Activated CD8-positive, alpha-beta memory T cell treated with anti-CD3 and anti-CD28 coated beads for 1 hour (primary cell): ENCODE measurements at places on chromosomes 4 and X.

- no peak for DNase-seq
Measured at GRCh38 chr4:102678695-102679335, 82.0 kb downstream of the MANBA start.

- no peak for DNase-seq
Measured at GRCh38 chr4:6349896-6350603, 80.4 kb downstream of the WFS1 start.

GRCh38 chr4:123573866-123574508 is 177.4 kb downstream of the SPRY1 start:
- DNase-seq = no peak

- no peak for DNase-seq
Measured at GRCh38 chr4:101774807-101775206, 15.7 kb upstream of the BANK1 start.

DNA sequence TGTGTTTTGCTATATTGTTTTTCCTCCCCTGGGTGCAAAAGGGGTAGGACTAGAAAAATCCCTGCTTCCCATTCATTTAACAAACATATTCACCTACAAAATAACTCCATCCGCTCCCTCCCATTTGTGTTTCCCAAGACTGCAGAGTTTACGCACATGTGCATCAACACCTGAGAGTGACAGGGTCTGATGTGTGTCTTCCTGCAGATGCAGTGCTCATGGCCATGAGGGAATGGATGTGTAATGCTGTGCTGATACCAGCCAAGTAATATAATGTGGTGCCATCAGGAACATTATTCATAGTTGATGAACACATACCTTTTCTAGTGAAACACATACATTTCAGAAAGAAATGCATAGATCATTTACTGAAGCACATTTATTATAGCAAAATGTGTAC is 83.2 kb downstream of the CXXC4 start:
- DNase-seq = no peak

- DNase-seq = no peak
Measured at GRCh38 chr4:43619219-43619618, 726.7 kb downstream of the GRXCR1 start.

- no peak for DNase-seq
Measured at GRCh38 chr4:13203101-13203500, 281.0 kb downstream of the RAB28 start.

DNA sequence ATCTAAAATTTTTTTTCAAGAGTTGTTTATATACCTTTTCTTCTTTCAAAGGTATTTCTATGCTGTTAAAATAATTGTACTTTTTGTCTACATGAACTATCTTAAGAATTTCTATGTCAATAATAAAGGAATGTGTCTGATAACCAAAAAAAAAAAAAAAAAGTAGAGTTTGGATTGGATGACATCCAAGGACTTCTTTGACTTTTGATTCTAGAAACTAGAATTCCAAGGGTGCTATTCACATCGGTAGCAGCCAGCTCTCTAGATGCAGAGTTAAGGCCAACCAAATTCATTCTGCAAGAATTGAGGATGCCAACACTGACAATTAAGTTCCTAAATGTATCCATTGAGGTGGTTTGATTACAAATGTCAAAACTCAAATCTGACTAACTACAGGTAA is 42.0 kb upstream of the PRKG2 start:
- DNase-seq = no peak

DNA sequence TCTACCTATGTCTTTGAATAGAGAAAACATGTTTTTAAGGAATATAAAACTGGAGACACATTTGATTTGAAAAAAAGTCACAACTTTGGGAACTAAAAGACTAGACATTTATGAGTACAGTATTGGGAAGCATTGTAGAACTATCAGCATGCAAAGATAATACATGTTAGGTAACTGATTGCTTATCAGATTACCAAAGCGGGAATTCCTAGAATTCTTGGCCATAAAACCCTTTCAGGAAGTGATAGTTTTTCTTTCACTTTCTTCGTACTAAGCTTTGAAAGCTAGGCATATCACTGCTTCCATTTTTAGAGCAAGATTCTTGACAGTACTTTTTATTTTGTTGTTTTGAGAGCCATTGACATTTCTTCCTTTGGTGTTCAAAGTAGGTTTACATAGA is 646.6 kb upstream of the PITX2 start:
- no peak for DNase-seq

DNA sequence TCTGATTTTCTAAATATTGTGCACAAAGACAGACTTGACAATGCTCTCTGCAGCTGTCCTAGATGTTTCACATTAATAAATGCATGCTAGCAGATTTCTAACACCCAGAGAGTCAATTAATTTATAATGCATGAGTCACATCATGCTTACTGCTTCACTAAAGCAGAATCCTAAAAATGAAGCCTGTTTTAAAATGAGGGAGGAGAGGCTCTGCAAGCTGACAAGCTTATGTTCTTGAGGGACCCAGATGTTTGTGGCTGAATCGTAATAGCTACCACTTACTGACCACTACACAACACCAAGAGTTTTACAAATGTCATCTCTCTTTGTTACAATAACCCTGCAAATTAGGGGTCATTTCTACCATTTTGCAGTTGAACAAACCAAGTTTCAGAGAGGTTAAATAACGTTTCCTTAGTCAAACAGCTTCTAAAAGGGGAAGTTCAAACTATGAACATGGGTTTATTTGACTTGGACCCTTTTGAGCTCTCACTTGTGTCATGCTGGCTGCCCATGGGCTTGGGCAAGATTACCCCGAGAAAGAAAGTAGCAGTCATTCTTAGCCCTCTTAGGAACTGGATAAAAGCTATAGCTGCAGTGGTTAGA is 262.7 kb upstream of the ETNPPL start:
- DNase-seq = no peak

DNA sequence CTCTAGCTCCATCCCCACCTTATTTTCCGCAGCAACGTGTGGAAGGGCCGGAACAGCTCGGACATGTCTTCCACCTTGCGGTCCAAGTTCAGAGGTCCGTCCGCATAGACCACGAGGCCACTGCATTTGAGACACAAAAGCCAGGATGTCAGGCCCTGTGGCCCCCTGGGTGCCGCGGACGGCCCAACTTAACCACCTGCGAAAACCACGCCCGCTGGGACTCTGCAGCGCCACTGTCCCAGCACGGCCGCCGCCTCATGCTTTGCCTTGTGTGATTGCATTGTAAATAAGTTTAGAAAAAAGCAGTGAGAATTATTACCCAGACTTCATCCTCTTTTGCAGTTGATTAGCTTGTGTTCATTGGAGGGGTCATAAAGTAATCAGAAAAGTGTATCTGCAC is 58.2 kb upstream of the MXD4 start:
- DNase-seq = no peak

GRCh38 chr4:54384563-54384962 is 155.5 kb downstream of the PDGFRA start:
- DNase-seq = no peak

DNA sequence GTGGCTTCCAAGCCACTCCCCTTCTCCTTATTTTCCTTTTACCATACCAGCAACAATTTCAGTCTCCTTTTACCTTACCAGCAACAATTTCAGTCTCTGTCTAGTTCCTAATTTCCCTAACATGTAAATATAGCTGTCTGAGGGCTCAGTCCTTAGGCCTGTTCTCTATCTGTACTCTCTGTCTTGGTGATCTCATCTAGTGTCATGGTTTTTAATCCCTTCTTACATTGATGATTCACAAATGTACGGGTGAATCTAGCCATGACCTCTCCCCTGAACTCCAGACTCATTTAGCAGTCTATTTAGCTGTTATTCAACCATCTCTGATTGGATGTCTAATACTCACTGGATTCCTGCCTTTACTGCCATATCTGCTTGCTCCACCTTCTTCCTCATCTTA is 7.2 kb downstream of the IL15 start:
- no peak for DNase-seq

- DNase-seq = no peak
Measured at GRCh38 chr4:145351162-145351561, 130.5 kb upstream of the SMAD1 start.

DNA sequence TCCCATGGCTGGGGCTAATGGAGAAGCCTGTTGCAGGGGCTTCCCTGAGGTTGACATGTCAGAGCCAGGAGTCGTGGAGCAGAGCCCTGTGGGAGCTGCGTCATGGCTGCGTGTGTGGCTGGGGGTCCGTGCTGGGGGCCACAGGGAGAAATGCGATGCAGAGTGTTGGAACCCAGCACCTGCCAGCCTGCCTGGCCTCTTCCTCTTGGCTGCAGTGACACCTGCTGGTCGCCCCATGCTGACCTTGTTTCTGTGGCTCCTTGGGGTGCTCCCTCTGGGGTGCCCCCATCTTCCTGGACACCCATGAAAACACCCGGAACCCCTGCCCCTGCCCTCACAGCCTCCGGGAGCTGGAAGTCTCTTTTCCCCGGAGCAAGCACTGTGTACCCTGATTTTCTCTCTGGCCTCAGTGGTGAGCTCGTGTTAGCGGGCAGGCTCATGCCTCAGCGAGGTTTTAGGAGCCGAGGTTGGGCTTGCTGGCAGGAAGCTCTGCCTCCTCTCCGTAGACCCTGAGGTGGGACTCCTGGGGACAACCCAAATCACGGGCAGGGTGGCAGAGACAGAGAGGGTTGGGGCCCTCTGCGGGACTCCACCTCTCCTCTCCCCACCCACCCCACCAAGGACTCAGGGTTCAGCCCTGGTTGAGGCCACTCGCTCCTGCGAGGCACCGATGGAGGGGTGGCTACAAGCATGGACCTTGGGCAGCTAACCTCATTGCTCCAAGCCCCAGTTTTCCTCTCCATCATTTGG is 103.7 kb downstream of the SORCS2 start:
- no peak for DNase-seq

- DNase-seq = no peak
Measured at GRCh38 chr4:8391972-8392371, 48.6 kb downstream of the ACOX3 start.

DNA sequence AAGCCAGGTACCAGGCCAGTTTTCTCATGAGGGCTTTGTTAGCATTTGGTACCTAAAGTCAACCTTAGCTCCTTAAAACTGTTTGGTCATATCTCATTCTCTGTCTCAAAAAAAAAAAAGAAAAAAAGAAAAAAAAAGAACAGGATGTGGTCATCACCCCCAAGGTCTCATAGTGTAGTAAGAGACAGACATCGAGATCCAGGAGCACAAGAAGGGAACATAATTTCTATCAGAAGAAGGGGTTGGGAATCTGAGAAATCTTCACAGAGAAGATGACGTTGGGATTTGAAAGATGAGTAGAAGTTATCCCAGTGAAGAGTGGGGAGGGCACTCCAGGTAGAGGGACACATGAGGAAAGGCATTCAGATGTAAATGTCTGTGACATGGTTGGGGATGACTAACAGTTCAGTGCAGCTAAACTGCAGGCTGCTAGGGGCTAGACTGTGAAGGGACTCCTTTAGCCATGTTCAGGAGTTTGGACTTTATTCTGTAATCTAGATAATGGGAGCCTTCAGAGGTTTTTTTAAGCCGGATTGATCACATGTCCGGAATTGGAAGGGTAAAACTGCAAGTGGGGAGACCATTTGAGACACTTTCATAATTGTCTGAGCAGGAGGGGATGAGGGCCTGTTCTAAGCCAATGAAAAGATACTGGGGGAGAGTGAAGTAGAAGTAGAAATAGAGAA is 26.9 kb upstream of the GJB1 start:
- DNase-seq = no peak

DNA sequence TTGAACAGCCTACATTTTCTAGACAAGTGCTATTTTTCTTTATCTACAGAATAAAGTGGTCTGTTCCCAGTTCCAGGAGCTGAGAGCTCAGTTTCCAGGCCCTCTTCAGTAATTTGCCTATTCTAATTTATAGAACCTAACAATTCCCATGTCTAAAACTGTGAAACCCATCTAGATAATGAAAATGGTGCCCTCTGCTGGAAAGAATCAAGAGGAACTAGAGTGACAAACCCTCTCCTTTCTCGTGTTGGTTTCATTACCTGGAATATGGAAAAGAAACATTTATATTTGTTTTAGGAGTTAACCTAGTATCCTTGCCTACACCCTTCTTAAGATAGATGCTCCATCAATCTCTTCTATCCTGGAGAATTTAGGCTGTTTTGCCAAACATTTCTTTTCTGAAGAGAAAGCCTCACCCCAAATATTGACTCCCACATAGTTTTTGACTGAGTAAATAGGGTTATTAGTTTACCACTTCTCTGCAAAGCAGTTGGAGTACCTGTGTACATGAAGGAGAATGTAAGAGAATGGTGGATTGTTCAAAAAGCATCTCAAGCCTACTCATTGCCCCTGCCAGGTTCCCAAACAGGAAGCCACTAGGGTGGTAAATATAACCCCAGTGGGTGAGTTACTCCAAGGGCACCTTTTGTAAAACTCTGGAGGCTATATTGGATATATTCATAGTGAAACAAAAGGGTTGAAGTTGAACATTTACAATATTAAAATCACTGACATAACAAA is 121.6 kb downstream of the RASL11B start:
- DNase-seq = no peak

- no peak for DNase-seq
Measured at GRCh38 chrX:102959471-102959870, 22.4 kb downstream of the RAB40AL start.

DNA sequence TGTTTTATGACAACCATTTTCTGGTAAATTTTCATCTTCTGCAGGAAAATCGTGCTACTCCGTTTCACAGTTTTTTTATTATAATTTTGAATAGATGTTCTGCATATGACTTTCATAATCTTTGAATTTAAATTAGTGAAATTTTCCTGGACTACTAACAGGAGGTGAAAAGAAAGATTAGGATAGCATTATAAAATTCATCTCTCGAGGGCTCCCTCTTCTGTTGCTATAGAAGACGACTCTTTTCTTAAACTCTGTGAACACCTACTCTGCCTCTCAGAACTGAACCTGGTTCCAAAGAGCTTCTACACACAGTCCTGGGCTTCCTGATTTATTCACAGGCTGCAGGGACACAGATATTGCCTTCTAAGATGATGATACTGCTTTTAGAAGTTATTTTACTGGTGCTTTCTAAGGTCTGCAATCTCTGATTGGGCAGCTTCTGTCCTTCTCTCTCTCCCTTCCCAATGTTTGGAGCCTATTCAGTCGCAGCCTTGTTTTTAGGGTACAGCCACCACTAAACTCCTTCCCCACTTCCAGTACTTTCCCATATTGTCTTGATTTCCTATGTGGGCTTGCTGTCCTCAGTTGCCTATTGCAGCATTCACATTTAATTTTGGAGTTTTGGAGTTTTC is 10.1 kb upstream of the SAP30 start:
- no peak for DNase-seq

GRCh38 chr4:21209860-21210259 is 509.6 kb downstream of the PACRGL start:
- no peak for DNase-seq

- no peak for DNase-seq
Measured at GRCh38 chrX:53244610-53245009, 19.6 kb upstream of the KDM5C start.

- no peak for DNase-seq
Measured at GRCh38 chr4:102620697-102621497, 119.7 kb downstream of the NFKB1 start.
